Effector CD4-positive, alpha-beta T cell (primary cell): ENCODE measurements at places on chromosomes 3 and 15.

DNA sequence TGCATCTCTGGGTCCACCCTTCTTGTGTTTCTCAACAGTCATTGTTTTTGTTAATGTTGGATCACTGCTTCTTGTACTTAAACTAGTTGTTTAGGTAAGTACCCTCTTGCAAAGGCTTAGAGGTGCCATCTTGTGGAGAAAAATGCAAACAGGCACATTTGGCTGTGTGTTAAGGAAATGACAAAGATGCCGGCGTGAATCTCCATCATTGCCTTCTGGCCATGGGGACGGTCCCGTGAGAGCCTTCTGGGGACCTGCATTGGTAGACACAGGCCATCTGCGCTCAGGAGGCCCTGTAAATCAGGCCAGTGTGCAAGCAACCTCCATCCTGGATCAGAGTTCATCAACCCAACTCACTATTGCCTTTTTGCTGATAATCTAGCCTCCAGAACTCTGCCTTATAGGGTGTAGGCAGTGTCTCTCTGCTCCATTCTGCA, 158.6 kb upstream of the NR2E3 start:
- no peak for DNase-seq

- DNase-seq = no peak
Measured at GRCh38 chr3:72810063-72810462, 38.2 kb downstream of the SHQ1 start.

DNA sequence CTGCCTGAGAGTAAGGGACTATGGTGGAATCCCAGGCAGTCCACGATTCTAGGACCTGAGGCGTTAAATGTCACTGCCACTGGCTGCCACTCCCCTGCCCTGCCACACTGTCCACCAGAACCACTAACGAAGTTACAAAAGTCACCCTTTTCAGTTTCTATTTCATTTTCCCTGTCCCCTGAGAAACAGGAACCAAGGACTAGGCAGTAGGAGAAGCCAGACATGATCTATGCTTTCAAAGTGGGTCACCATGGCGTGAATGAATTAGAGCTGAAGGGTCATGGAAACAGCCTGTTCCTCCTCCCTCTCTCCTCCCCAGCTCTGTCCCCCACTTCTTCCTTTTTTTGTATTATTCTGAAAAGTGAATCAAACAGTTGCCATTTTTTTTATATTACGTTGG, 9.1 kb upstream of the ADPRH start:
- DNase-seq = no peak

GRCh38 chr15:39908186-39908585, 11.9 kb downstream of the GPR176 start:
- no peak for DNase-seq

- DNase-seq = no peak
Measured at GRCh38 chr3:147404000-147404799, 2.1 kb downstream of the ZIC4 start.

GRCh38 chr15:31557899-31558298, 231.3 kb downstream of the KLF13 start:
- no peak for DNase-seq

DNA sequence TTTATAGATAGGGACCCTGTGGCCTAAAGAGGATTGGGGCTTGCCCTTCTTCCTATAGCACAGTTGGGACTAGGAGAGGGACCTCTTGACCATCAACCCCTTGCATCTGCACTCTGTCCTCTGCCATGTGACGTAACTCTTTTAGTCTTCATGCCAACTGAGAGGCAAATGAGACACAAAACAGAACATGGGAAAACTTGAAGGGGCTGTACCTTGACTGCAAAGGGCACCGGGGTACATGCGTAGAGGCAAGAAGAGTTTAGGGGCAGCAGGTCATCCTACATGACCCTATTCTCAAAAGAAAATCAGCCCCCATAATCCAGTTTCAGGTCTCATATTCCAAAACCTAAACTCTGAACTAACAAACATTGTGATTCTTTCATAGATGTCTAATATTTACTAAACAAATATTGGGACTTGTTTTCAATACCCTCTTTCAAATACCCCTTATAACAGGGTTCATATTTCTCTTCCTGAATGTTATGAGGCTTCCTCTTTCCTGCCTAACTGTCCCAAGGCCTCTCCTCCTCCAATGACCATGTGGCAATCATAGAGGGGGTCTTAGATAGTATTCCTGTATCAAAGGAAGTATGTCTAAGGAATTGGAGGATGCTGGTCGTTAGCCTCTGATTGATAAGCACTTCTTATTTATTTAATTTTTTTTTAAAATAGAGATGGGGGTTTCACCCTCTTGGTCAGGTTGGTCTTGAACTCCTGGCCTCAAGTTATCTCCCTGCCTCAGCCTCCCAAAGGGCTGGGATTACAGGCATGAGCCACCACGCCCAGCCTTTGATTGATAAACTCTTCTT, 20.6 kb downstream of the ACKR2 start:
- no peak for DNase-seq

- no peak for DNase-seq
Measured at GRCh38 chr3:172658344-172659245, 52.3 kb downstream of the NCEH1 start.

DNA sequence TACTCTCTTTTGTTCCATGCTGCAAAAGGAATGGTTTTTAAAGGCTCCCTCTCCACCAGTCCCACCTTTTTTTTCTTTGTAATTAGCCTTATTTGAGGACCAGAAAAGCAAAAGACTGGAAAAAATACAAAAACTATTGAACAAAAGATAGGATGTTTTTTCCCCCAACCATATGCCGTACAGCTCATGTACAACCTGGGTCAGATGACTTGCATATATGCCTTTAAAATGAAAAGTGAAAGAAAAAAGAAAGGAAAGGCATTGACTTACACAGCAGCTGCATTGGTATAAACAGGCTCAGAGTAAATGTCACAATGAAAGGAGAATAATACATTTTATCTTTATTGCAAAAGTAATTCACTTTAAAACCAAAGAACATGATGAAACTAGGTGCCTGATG, 69.5 kb upstream of the CMC1 start:
- no peak for DNase-seq

- no peak for DNase-seq
Measured at GRCh38 chr15:75199357-75199940, 2.2 kb upstream of the C15orf39 start.

- no peak for DNase-seq
Measured at GRCh38 chr15:48102167-48102566, 18.6 kb upstream of the SLC24A5 start.
